ENCODE measurements at places on chromosomes 2 and 18. TPM values are rescaled to one million over a fixed set of nuclear protein-coding genes. Genes with fewer than 3 reads are reported as not detected.

The NAPG gene
- 34.4 TPM for total RNA-seq

GRCh38 chr2:229708335-229708734 lies 6.0 kb downstream of the DNER start:
- no peak for DNase-seq

- DNase-seq, result no peak
Observed at GRCh38 chr2:30233271-30234009, 2.1 kb downstream of the LBH start.

DNA sequence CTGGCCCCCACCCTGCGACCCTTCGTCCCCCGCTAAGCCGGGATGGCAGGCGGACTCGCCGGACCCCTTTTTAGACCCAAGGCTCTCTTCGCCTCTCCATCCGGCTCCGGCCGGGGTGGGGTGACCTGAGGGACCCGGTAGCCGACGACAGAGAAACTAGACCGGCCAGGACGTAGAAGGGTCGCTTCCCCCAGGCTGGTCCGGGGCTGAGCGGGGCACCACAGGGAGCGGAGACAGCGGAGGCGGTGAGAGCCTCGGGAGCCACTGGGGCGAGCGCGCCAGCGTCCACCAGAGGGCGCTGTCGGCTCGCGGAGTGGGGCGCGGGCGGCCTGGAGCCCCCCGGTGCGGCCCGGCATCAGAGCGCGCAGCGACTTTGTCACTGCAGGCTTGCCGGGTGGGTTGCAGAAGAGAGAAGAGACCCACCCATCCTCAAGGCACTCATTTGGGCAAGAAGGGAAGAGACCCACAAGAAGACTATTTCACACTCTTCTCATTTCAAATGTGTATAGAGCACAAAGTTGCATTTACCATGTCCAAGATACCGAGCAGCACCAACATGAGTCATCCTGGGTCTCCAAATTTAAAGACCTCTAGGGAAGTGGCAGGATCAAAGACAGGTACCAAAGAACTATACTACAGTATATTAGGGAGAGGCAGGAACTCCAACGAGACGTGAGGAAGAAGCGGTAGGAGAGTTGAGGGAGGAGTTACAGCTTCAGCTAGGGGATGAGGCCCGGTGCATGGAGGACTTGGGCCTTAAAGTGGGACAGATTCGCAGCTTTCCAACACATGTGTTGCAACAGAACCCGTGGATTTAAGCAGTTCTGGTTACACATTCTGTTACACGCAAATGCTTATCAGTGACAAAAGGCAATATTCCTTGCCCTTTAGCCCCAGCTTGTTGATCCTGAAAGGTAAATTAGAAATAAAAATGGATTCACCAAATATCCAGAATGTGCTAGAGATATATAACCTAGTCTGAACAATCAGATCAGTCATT lies 7.6 kb upstream of the PRKCE start:
- DNase-seq, result no peak

GRCh38 chr2:130767408-130767775 lies 12.1 kb downstream of the AMER3 start:
- DNase-seq, result no peak

DNA sequence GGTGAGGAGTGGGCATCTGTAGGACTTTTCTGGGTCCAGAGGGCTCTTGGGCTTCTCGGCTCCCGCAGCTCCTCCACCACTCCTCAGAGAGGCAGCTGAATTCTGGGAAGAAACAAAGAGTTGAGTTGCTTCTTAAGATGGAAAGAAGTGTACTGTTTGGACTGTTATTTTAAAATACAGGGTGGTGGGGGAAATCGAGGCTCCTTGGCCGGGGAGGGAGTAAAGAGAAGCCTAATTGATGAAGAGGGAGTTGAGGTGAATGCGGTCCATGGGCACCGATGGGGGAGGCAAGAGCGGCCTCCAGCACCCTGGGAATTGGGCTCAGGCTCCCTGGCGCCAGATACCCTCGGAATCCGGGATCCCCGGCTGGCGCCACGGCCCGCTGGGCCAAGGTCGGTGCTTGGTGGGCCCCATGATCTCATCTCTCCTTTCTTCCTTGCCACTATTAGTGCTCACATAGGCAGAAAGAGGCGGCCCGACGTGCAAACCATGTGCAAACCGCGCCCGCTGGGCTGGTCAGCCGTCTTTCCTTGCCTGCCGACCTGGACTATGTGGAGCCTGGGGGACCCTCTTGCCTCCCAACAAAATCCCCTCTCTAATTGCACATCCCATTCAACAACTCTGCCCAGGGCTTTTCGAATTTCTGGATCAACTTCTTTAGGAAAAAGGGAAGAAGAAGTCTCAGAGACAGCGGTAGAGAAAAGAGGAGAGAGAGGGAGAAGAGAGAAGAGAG lies 604 bp upstream of the SIX3 start:
- DNase-seq, result no peak

- no peak for DNase-seq
Observed at GRCh38 chr2:171147081-171147480, 13.6 kb downstream of the TLK1 start.
